Astrocyte (in vitro differentiated cells and primary cell): ENCODE measurements at places on chromosomes 3 and 15.
A peak's percentile ranks its signal among the peaks of the same experiment; 100 is the strongest.

- DNase-seq, result peak; percentile 59
- H3K4me1 ChIP-seq, result no peaks in the 10 kb centered on the region
- H3K27me3 ChIP-seq, result no peaks in the 10 kb centered on the region
- H3K27ac ChIP-seq, result no peak overlapping the region
Measured at GRCh38 chr15:61916104-61916503, 144.1 kb downstream of the VPS13C start.

GRCh38 chr15:34644851-34645250 lies 61.4 kb upstream of the GOLGA8B start:
- DNase-seq, result no peak
- H3K4me1 ChIP-seq, result peaks cover 7% of the 10 kb centered on the region
- H3K4me3 ChIP-seq, result no peak overlapping the region
- no peaks in the 10 kb centered on the region for H3K36me3 ChIP-seq
- peak overlapping the region; percentile 55 for H3K27ac ChIP-seq

- DNase-seq, result no peak
- H3K36me3 ChIP-seq, result no peaks in the 10 kb centered on the region
- peaks cover 5% of the 10 kb centered on the region for H3K27me3 ChIP-seq
Measured at GRCh38 chr3:194340757-194341400, 10.2 kb downstream of the CPN2 start.

DNA sequence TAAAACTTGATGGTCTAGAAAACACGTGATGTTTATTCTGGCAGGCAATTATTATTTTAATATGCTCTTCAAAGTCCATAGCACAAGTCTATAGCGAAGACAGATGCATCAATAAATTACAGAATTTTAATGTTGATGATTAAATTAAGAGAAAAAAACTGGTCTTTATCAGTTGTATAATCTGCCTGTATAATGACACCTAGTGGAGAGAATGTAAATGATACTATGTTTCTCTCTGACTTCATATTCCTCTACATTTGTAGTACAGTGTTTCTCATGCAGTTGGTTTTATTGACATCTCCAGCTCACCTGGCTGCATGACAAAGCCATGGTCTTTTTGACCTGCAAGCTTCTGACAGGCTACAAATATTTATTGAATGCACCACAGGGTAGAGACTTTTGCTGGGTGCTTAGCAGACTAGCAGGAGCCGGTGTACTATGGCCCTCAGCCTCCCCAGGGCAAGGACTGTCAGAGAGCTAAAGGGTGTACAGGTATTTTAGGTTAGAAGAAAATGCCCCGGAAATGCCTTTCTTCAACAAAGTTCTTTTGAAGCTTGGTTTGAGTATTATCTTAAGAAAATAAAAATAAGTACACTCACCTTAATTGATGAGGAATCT lies 289.9 kb downstream of the GAP43 start:
- no peak for DNase-seq
- H3K27me3 ChIP-seq, result no peaks in the 10 kb centered on the region
- H3K4me3 ChIP-seq, result no peak overlapping the region
- H3K27ac ChIP-seq, result no peak overlapping the region

GRCh38 chr3:103295974-103296570 lies 861.3 kb downstream of the ZPLD1 start:
- no peak overlapping the region for H3K4me3 ChIP-seq
- no peaks in the 10 kb centered on the region for H3K27me3 ChIP-seq
- no peak overlapping the region for H3K27ac ChIP-seq
- H3K36me3 ChIP-seq, result no peaks in the 10 kb centered on the region
- peak; percentile 23 for DNase-seq

DNA sequence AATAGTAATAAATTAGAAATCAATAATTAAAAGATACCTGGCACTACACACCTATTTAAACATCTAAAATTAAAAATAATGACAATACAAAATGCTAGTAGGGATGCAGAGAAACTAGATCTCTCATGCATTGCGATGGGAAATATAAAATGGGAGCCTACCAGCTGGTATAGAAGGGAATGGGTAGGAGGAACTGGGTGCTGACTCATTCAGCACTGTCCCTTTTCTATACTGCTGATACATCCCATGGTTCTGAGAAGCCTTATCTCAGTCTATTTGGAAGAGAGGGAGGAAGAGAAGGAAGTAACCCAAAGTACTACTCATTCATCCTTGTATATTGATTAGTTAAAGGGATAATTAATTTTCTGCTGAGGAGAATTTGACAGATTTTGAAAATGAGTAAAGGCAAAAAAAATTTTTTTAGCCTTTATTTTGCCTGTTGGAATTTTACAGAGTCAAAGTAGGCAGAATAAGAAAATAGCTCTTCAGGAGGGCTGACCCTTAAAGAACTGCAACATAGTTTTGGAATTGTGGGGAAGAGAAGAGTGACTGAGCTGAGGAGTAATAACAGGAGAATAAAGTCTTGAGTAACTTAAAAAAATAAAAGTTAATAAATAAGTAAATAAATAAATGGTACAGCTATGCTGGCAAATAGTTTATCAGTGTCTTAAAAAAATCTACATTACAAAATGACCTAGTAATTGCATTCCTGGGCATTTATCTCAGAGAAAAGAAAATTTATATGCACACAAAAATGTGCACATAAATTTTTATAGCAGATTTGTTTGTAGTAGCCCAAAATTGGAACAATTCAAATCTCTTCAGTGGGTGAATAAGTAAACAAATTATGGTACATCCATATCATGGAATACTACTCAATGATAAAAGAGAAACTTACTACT lies 15.3 kb upstream of the BHLHE40 start:
- no peaks in the 10 kb centered on the region for H3K4me1 ChIP-seq
- no peak overlapping the region for H3K27ac ChIP-seq

DNA sequence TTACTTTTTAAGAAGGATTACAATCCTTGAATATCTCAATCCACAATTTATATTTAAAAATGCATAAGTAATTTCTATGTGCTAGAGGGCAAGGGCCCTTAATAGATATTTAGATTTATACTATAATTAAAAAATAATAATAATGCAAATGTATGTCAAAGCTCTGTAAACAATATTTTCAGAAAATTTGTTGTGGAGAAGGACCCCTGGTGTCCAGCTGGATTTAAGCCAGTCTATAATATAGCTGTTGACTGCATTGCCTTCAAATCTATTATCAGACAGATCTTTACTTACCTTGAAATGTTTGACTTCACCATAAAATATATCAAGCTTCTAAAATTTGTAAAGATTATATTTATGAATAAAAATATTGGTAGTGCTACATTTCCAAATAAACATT lies 65.6 kb downstream of the ZBTB20 start:
- no peaks in the 10 kb centered on the region for H3K4me1 ChIP-seq
- no peak overlapping the region for H3K27ac ChIP-seq
- no peaks in the 10 kb centered on the region for H3K27me3 ChIP-seq
- no peak overlapping the region for H3K4me3 ChIP-seq
- no peak for DNase-seq

- no peak overlapping the region for H3K27ac ChIP-seq
- H3K27me3 ChIP-seq, result peaks cover 87% of the 10 kb centered on the region
- H3K4me3 ChIP-seq, result no peak overlapping the region
- DNase-seq, result no peak
- H3K36me3 ChIP-seq, result no peaks in the 10 kb centered on the region
Measured at GRCh38 chr3:137770835-137771399, 6.8 kb downstream of the SOX14 start.

DNA sequence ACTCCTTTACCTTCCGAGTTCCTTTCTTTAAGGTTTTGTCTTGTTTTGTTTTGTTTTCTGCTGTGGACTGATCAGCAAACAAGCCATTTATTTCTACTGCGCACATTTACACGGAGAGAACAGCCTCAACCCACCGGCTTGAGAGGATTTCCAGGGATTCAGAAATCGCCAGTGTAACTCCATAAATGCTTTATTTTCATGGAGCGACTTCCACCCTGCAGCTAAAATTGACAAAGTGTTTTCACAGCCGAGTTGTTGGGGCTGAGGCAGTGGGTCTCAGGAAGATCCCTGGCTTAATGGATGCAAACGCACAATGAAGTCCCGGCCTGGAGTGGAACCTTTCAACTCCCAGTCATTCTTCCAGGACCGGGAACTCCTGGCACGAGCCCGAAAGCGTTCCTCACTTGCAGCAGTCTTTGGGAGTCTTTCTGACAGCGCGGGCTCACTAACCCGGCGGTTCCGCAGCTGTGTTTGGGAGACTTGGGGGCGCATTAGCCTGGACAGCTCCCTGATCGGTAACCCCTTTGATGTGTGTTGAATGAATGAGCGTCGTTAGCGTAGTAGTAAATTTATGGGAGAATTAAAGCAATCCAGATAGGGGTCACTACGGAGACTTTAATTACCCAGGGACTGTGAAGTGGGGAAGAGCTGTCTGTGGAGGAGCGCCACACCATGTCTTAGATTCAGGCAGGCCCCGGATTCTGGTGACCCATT lies 785 bp upstream of the MYRIP start:
- no peak overlapping the region for H3K4me3 ChIP-seq
- DNase-seq, result no peak
- no peaks in the 10 kb centered on the region for H3K36me3 ChIP-seq
- peaks cover 49% of the 10 kb centered on the region for H3K27me3 ChIP-seq
- no peak overlapping the region for H3K27ac ChIP-seq

- no peak overlapping the region for H3K4me3 ChIP-seq
- H3K27me3 ChIP-seq, result no peaks in the 10 kb centered on the region
- no peaks in the 10 kb centered on the region for H3K36me3 ChIP-seq
- peak; percentile 21 for DNase-seq
- no peak overlapping the region for H3K27ac ChIP-seq
Measured at GRCh38 chr3:189365609-189366564, 194.1 kb downstream of the TPRG1 start.

DNA sequence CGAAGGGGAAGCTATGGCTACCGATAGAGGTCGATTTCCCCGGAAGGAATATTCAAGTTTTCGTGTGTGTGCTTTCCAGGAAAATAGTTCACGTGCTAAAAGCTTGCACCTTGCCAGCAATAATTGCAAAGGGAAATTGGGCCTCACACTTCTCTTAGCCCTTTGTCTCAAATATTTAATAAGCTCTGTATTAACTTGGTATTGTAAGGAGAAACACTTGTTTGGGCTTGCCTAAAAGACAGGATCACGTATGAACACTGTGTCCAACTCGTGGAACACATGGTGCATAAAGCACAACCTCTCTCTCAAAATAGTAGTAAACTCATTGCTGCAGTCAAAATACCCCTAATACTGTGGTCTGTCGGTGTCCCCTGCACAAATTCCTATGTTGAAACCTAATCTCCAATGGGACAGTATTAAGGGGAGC lies 352 bp upstream of the TMF1 start:
- peaks cover 11% of the 10 kb centered on the region for H3K4me1 ChIP-seq
- H3K27ac ChIP-seq, result peak overlapping the region; percentile 99
- no peak for DNase-seq
- H3K4me3 ChIP-seq, result peak overlapping the region; percentile 100
- H3K27me3 ChIP-seq, result no peaks in the 10 kb centered on the region

GRCh38 chr15:71781965-71782265 lies 28.4 kb upstream of the NR2E3 start:
- no peak for DNase-seq
- no peaks in the 10 kb centered on the region for H3K27me3 ChIP-seq
- no peak overlapping the region for H3K4me3 ChIP-seq
- H3K4me1 ChIP-seq, result peaks cover 16% of the 10 kb centered on the region
- H3K27ac ChIP-seq, result no peak overlapping the region
- no peaks in the 10 kb centered on the region for H3K36me3 ChIP-seq

GRCh38 chr3:88082854-88083253 lies 23.8 kb downstream of the ZNF654 start:
- H3K27ac ChIP-seq, result no peak overlapping the region
- DNase-seq, result no peak
- no peaks in the 10 kb centered on the region for H3K27me3 ChIP-seq
- no peaks in the 10 kb centered on the region for H3K4me1 ChIP-seq
- H3K36me3 ChIP-seq, result no peaks in the 10 kb centered on the region

- no peak overlapping the region for H3K4me3 ChIP-seq
- H3K27ac ChIP-seq, result no peak overlapping the region
- no peaks in the 10 kb centered on the region for H3K36me3 ChIP-seq
Measured at GRCh38 chr3:69271098-69271497, 114.8 kb downstream of the FRMD4B start.

- peak within 1 kb of the TSS; percentile 85 for H3K4me3 ChIP-seq
- DNase-seq, result peak; percentile 61
- peaks cover 3% of the 10 kb centered on the region for H3K36me3 ChIP-seq
Measured at GRCh38 chr15:74889883-74890664, at the start of gene MPI. Gene MPI, plus strand, starts transcription at chr15:74890042. Its CDS starts 32 bp downstream, at chr15:74890074.

DNA sequence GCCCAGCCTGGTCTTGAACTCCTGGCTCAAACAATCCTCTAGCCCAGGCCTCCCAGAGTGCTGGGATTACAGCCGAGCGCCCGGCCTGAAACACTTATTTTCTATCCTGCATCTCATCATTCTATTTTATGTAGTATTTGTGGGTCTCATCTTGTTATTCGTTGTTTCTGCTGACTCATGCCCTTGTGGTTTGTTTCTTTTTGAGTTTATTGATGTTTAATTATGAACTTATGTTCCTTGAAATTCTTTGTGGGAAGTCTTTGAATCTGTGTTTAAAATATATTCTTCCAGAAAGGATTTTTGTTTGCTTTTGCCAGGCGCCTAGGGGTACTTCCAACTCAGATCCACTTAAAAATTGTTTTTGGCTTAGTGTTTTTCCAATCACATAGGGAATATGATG lies 78.3 kb upstream of the C15orf39 start:
- no peak overlapping the region for H3K4me3 ChIP-seq
- no peaks in the 10 kb centered on the region for H3K36me3 ChIP-seq
- H3K4me1 ChIP-seq, result peaks cover 5% of the 10 kb centered on the region
- H3K27me3 ChIP-seq, result no peaks in the 10 kb centered on the region

DNA sequence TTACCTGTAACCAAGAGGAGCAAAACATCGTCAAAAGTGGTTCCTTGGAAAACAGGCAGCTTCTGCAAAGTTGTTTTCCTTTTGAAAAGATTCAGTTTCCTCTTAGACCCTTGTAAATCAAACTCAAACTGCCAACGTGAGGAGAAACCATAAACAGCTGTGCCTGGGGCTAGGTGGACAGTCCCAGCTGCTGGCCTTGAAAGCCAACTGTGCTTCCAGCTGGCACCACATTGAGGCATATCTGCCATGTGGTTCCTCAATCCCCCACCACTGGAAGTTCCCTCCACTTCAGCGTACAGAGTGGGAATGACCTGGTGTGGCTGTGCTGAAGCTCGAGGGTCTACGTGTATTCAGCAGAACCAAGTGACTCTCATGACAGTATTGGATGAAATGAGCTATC lies 40.9 kb downstream of the HRH1 start:
- no peak overlapping the region for H3K4me3 ChIP-seq
- peaks cover 32% of the 10 kb centered on the region for H3K4me1 ChIP-seq
- no peak for DNase-seq
- H3K27me3 ChIP-seq, result no peaks in the 10 kb centered on the region

GRCh38 chr3:48185129-48185528 lies 3.1 kb downstream of the CDC25A start:
- no peak for DNase-seq
- H3K27me3 ChIP-seq, result no peaks in the 10 kb centered on the region
- peaks cover 16% of the 10 kb centered on the region for H3K4me1 ChIP-seq
- H3K27ac ChIP-seq, result no peak overlapping the region
